NCI-H460 (cell line): ENCODE measurements at places on chromosomes 12 and 14.

- no peak for DNase-seq
Observed at GRCh38 chr12:80157645-80158044, 58.3 kb downstream of the OTOGL start.

DNA sequence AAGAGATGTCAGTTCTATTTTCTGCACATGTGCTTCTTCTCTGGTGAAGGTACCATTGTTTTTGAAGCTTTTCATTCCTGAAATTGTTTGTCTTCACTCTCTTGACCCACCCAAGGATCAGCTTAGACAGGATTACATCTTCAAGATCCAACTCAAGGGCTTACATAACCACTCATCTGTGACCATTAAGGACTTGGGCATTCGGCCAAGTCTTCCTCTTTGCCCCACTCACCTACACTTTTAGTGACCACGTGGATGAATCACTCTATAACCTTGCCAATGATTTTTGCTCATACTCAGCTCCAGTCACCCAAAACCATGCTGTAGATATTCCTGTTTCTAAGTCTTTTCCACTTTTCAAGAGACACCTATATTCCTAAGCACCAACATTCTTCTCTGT is 36.5 kb upstream of the SSTR1 start:
- DNase-seq: no peak

DNA sequence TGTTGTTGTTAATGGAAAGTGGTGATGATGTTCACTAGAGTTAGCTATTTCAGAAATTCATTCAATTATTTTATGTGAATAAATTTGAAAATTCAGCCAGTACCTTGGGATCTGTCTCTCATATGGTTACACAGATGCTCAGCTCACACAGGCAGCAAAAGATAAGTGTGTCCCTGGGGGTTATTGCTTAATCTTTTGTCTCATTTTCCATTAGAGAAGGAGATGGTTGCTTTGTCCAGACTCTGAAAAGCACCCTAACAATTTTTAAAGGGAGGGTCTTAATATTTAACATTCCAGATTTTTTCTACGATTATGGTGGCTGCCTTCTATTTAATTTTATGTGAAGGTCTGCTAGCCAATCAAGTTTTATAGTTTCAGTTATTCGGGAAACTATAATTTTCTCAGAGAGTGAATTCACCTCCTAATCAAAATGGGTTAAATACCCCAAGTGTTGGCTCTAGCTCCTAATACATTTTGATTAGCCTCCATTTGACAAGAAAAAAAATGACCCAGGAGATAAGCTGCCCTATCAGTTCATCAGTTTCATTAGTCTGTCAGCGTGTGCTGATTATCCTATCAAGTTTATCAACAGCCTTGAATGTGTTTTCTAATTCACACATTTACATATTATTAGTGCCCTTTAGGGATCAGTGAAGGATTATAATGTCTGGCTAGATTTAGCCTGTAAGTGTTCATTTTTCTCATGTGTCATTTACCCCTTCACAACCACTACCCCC is 282.1 kb downstream of the TMTC2 start:
- DNase-seq: no peak

GRCh38 chr12:119178544-119179334 is at the start of gene HSPB8:
HSPB8 (plus strand) TSS chr12:119178931; CDS start chr12:119179313, 382 bp downstream.
- DNase-seq: peak; percentile 83

DNA sequence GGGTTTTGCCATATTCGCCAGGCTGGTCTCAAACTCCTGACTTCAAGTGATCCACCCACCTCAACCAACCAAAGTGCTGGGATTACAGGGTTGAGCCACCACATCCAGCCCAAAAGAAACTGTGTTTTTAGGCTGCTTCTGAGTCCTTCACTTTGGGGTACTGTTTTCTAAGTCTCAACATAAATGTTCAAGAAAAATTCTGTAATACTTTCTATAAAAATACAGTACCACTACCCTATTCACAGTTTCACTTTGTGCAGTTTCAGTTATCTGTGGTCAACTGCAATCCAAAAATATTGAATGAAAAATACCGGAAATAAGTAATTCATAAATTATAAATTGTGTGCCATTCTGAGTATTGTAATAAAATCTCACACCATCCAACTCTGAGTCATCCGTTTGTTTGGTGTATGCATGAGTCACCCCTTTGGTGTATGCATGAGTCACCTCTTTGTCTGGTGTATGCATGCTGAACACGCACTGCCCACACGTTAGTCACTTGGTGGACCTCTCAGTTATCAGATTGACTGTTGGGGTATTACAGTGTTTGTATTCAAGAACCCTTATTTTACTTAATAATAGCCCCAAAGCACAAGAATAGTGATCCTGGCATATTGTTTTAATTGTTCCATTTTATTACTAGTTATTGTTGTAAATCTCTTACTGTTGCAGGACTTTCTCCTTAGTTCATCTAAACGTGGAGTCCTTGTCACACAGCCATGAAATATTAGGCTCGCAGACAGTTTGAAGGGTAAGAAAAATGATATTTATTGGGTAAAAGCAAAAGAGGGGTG is 190.2 kb downstream of the FSCB start:
- DNase-seq: peak; percentile 85

- DNase-seq: no peak
Observed at GRCh38 chr14:52032204-52032801, 36.6 kb downstream of the NID2 start.

DNA sequence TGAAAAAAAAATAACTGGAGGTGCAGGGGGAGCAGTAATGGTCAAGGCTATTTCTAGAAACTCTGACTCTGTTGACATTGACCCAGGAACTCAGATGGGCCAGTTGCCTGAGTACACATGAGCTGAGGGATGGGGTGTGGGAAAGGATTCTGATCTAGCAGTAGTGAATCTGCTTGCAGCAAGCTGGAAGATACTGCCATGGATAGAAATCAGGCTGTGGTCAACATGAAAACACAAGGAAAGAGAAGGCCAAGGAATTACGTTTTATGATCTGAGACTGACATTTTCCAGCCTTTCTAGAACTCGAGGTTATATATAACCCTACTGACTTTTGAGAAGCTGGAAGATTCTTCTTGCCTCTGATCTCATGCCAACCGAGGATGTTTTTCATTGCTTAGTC is 90.0 kb downstream of the ANO6 start:
- no peak for DNase-seq

DNA sequence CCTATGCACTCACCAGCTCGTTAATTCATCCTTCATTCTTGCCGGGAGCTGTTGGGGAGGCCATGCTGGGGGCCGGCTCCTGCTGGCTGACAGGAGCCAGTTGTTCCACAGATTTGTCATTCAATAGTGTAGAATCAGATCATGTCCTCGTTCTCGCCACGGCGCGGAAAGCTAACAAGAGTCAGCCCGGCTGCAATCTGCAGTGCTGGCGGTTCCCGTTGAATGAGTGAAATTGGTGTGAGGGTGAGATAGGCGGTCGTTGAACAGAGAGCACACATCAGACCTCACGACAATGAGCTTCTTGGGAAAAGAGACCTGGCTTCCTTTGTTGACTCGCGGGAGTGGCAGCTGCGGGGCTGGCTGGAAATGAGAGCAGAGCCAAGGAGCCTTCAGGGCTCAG is 57.5 kb downstream of the KIF26A start:
- DNase-seq: no peak

DNA sequence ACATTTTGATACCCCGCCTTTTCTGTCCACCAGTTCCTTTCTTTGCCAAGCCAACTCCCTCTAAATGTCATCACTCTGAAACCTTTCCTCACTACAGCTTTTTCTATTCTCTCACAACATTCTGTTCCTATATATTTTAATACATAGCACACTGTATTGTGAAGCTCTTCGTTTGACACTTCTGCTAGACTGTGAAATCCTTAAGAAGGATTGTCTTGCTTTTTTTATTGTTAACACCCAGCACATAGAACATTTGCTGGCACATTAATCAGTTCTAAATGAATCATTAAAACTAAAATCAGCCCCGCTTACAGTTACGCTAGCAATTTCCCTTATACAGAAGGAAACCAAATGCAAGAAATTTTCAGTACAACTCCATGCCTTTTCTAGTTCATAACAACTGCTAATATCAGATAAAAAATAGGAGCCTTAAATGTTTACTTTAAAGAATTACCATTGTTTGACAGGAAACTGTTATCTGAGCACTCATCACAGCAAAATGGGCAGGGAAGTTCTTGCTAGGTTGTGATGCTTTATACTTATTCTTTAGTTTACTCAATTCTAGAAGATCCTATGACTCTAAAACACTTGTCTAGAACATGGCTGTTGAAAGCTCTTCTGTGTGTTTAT is 93.5 kb downstream of the PPP1R12A start:
- DNase-seq: no peak

DNA sequence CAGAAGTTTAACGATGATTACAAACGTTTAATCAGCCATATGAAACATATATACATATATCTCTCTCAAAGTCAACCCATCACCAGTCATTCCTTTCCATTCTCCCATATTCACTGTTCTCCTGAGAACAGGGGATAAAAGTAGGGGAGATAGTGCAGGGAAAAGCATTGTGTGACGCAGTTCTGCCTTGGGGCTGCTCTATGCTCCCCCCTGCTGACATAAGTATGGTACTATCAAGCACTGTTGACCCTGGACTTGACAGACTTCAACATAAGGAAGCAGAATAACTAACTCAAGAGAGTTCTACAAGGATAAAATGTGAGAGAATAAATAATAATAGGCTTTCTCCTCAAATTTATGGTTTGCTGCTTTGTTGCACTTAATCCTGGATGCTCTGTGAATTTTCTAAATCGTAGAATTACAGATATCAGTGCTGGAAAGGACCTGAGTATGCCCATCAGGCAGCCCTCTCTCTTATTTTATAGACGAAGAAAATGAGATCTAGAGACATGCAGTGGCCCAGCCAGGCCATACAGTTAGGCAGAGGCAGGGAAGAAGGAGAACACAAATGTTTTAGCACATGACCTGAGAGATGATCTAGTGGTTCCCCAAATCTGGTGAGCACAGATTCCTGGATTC is 87.2 kb downstream of the SCN8A start:
- DNase-seq: peak; percentile 56

DNA sequence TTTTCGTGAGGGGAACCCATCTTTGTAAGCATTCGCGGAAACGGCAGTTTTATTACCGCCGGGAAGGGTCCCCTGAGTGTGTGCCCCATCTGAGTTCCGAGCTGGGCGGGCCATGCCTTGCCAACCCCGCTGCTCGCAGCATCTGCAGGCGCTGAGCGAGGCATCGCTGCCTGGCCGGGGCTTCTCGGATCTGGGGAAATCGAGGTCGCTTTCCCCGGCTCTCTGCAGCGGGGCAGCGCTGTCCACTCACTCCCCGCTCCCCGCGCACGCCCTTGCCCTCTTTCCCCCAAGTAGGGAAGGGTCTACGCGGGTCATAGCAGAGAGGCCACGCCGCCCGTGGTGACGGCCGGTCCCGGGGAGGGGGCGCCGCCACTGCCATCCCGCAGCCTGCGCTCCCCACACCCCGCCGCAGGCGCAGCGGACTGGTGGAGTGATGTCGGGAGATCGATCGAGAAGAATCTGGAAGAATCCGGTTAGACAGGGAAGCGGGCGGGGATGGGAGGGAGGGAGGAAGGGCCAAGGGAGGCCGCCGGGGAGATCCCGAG is 507 bp upstream of the FKBP4 start:
- DNase-seq: no peak
